GM04503 (cell line): ENCODE measurements at places on chromosomes 7 and 10.

- no peak for DNase-seq
Observed at GRCh38 chr7:148884049-148884298, at the start of gene EZH2. Gene EZH2 (minus strand): TSS chr7:148884291. CDS start chr7:148847298, 36,993 bp downstream.

- DNase-seq = no peak
Observed at GRCh38 chr10:87983716-87984115, 120.3 kb downstream of the PTEN start.

GRCh38 chr7:22452142-22452959 is 47.6 kb downstream of the STEAP1B start:
- DNase-seq = no peak

GRCh38 chr7:91993976-91994375 is 53.3 kb downstream of the AKAP9 start:
- DNase-seq = no peak

DNA sequence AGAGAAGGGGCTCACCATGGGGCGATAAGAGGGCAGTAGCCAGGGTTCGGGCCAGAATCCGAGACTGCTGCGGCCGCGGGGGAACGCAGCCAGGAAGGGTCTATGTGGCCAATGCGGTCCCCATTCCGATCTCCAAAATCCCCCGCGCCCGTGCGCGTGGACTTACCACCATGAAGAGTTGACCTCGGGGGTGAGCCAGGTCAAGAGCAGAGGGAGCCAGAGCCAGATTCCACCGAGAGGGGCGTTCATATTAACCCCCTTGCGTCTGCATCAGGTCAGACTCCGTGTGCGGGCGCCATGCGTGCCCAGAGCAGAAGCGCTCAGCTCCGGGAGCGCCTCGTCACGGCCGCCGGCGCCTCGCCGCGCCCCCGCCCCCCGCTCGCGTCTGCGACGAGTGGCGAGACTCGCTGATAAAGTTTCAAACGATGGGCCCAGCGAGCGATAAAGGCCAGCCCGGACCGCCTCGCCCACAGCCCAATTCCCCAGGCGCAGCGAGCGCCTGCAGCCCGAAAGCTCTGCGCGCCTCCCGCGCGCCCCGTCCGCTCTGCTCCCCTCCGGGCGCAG is at the start of gene WNT2:
TSS of gene WNT2 (minus strand) at position 318 of the 564 bp plus-strand sequence. CDS start at position 249, 69 bp downstream.
- no peak for DNase-seq
